Right kidney (tissue), 9 donors: ENCODE measurements at places on chromosomes 5 and 9.

- DNase-seq: no peak
These were observed 2.0 kb downstream of the ENHO start for GRCh38 chr9:34520505-34521385.

DNA sequence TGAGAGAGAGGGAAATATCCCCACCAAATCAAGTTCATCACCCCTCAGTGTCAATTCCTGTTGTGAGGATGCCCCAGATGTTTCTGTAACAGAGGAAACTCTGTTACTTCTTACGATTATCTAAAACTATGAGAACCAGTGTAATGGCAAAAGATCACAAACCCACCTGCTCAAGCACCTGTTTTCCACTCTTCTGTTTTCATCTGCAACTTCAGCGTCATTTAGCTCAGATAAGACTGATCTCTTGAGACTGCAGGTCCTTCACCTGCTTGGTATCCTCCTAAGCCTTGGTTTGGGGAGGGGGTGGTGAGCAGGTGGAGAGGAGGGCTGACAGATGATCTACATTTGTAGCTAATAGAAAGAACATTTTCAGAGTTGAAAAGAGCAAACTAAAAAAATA, 229.3 kb downstream of the SLF1 start:
- DNase-seq: no peak

DNA sequence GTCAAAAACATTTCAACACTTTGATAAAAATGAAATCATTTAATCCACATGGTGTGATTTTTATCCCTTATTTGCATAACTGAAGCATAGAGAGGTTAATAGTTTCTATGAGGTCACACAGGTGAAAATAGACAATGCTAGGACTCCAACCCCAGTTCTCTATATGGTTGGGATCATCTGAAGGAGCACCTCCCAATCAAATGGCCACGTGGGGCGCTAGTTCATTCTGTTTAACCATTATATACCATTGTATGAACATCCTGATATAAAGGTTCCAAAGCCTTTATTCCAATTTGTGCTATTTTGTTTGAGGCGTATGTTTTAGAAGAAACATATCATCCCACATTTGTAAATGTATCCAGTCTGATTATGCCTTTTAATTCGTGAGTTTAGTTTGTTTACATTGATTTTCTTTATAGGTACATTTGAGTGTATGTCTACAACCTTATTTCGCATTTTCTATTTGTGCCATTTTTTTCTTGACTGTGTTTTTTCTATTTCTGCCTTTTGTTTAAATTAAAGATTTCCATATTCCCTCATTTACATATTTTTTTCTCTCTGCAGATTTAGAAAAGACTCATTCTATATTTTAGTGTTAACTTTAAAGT, 1092.0 kb downstream of the MAT2B start:
- no peak for DNase-seq

DNA sequence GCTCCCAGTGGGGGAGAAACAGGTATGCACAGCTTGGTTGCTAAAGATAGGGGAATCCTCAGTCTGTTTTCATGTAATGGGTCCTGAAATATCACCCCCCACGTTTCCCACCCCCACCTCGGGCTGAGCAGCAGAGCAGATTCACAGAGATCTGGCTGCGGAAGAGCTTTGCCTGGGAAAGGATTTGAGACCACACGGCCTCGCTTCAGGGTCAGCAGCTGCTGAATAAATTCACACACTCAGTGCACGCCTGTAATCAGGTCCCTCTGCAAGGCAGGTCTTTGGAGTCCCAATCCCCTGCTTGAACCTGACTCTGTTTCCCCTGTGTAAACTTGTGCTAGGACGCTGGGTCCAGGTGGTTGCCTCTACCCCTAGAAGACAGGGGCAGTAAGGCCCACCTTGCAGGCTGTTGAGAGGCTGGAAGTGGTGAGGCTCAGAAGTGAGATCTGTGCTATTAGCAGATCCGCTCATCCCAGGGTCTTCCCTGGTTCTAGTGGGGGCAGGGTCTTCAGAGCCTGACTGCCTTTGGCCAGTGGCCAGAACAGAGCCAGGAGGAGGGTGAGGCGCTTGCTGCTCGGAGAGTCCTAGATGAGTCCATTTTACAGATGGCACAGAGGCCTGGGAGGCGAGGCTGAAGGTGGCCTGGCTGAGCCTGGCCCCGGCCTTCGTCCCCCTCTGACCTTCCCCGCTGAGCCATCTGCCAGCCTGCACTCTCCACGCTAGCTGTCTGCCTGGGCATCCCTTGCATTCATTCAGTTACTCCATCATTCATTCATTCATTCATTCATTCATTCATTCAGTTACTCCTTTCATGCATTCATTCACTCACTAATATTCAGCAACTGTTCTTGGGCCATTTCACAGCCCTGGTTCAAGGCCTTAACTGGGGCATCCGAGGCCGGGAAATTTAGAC, 16.7 kb upstream of the NEURL1B start:
- DNase-seq: no peak

DNA sequence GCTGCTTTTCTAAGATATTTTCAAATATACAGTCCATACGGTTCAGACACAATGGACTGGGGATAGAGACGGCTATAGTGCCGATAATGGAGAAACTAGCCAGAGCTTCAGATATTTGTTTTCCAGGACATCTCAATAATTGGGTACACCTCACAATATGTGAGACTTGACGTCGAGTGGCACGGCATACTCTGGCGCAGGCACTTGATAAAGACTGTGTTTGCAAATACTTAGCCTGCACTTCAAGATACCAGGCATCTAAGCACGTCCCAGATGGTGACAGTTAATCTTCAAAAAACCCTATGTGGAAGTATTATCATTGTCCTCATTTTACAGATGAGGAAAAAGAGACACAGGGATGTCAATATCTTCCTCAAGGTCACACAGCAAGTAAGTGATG, 48.5 kb downstream of the SEMA5A start:
- no peak for DNase-seq

DNA sequence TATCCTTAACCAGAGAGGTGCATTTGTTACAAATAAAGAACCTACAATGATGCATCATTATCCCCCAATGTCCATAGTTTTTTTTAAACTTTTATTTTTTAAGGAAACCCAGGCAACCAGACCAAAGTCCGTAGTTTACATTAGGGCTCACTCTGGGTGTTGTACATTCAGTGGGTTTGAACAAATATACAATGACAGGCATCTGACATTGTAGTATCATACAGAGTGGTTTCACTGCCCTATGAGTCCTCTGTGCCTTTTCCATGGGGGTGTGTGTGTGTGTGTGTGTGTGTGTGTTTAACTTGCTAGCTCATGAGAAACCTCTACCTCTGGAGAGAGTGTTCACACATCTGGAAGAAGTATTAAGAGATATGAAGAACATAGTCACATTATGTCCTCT, 141.5 kb downstream of the KDM4C start:
- no peak for DNase-seq

DNA sequence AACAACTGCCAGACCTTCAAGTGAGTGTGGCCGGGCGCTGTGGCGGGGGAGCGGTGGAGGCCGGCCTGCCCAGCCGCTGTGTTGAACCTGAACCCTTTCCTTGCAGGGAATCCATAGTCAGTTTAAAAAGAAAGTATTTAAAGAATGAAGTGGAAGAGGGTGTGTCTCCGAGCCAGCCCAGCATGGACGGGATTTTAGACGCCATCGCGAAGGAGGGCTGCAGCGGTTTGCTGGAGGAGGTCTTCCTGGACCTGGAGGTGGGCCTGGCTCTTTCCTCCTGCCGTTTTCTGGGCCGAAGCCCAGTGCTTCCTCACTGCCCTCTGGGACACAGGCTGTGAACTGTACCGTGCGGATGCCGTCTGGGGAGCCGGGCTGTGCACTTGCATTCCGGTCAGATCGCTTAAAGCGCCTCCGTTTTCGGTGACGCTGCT, 19.1 kb downstream of the EXOC3 start:
- no peak for DNase-seq

- no peak for DNase-seq
These were observed 217.8 kb upstream of the IRX1 start for GRCh38 chr5:3377831-3378230.

GRCh38 chr9:108168236-108168850, 678.8 kb upstream of the KLF4 start:
- DNase-seq: no peak

DNA sequence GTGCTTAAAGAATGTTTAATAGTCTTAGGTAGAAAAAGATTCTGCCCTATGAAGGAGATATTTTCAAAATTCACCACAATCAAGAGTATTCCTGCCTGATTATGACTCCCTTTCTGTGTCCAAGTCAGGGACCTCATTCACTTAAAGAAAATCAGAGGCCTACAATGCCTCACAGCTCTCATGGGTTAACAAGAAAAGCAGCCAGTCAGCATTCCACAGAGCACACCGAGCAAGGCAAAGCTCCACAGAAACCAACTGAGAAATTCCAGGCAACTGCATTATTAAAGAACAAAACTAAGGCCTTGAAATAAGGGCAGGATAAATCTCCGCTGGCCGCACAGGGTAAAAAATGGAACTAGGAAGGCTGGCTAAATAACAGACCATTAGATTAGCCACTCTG, 161.1 kb downstream of the TARS1 start:
- DNase-seq: no peak

- DNase-seq: no peak
These were observed 250.5 kb downstream of the DENND1A start for GRCh38 chr9:123679330-123679987.
